Astrocyte of the spinal cord (primary cell): ENCODE measurements at places on chromosomes 3 and 15.
A peak's percentile ranks its signal among the peaks of the same experiment; 100 is the strongest.

- no peak for DNase-seq
Measured at GRCh38 chr3:15041950-15042349, 23.2 kb downstream of the MRPS25 start.

- DNase-seq, result no peak
Measured at GRCh38 chr15:46795685-46796084, 921.6 kb upstream of the SEMA6D start.

DNA sequence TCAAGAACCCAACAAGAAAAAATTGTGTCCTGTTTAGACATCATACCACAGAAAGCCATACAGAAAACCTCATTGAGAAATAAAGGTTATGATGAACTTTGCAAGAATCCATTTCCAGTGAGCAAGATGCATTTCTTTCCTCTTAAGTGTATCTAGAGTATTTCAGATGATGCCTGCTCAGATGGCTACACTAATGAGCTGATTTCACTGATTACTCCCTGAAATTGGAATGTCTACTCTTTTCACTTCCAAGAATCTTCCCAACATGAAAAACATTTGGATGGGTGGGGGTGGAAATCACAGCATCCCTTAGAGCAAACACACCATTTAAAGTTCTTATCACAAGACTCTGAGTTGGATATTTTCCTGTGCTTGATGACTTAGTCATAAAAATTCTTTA, 41.4 kb upstream of the IL12A start:
- DNase-seq, result peak; percentile 62

- DNase-seq, result no peak
Measured at GRCh38 chr15:50350621-50351020, 4.4 kb downstream of the GABPB1 start.
